Fibroblast of skin of right biceps (primary cell): ENCODE measurements at places on chromosomes 1 and 21.

DNA sequence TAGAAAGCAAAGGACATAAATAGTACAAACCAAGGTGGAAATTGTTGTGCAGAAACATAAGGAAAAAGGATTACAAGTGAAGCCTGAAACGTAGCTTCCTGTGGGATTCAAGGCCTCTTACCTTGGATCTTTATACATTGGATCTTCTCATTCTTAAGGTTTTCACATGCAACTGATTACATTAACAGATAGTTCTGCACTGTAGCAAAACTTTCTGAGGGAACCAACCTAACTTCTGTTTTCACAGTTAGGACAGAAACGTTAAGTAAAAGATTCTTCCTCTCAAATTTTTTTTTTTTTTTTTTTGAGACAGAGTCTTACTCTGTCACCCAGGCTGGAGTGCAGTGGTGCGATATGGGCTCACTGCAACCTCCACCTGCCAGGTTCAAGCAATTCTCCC, 7.8 kb upstream of the TM2D1 start:
- no peak for DNase-seq

DNA sequence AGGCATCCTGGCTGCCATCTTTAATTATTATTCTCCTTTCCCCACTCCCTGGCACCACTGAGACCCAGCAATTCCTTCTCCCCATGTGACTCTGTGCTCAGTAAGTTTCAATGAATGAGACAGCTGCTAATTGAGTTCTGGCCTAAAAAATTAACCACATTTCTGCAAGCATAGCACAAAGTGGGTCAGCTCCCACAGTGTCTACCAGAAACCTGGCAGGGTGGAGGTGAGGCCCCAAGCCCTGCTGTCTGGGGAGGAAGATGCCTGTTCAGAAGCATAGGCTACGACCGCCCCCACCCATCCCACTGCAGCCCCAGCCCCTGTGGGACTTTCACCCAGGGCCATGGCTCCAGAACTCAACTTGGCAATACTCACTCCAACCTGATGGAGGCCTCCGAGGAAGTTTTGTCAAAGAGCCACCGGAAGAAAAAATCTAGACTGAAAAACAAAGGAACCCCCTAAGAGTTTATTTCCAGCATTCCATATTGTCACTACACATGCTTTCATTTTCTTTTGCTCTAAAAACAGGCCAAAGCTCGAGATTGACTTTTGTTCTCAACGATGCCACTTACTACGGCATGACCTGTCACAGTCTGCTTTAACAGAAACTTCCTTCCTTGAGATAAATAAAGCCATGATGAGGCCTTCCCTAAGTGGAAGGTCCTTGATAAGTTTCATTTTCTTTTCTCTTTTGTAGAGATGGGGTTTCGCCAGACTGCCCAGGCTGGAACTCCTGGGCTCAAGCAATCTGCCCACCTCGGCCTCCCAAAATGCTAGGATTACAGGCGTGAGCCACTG, 26.5 kb downstream of the TMEM63A start:
- no peak for DNase-seq

- peak; percentile 66 for DNase-seq
Observed at GRCh38 chr21:16046656-16047330, 317.0 kb downstream of the USP25 start.

- no peak for DNase-seq
Observed at GRCh38 chr1:89043940-89044339, 21.1 kb downstream of the GBP1 start.

DNA sequence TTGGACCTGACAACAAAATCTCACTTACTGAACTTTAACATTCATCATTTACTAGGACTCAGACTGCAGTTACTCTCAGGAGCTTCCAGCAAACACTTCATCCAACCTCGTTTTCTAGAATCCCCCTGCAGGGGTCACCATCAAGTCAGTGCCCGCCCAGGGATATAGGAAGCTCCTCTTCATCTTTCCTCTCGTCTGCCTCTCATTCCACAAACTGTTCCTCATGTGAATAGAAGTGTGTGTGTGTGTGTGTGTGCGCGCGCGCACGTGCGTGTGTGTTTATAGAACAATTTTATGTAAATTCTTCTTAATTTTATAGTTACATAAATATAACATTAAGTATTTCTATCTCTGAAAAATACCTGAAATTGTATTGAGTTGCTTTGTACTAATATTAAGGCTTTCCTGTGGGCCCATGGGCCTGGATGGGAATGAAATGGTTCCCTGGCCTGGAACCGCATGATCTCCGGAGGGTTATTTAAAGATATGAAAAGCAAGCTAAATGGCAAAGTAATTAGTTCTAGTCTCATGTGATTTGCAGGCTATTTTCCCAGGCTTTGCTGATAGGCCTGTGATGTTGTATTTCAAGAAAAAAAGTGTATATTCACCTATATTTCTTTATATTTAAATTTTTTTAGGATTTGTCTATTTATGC, 21.7 kb upstream of the ABCD3 start:
- peak; percentile 12 for DNase-seq

- no peak for DNase-seq
Observed at GRCh38 chr1:161307892-161308638, 1.7 kb downstream of the MPZ start.

- DNase-seq, result no peak
Observed at GRCh38 chr1:165342587-165342986, 13.9 kb downstream of the LMX1A start.

GRCh38 chr1:116557323-116557878, 13.4 kb downstream of the CD58 start:
- no peak for DNase-seq

DNA sequence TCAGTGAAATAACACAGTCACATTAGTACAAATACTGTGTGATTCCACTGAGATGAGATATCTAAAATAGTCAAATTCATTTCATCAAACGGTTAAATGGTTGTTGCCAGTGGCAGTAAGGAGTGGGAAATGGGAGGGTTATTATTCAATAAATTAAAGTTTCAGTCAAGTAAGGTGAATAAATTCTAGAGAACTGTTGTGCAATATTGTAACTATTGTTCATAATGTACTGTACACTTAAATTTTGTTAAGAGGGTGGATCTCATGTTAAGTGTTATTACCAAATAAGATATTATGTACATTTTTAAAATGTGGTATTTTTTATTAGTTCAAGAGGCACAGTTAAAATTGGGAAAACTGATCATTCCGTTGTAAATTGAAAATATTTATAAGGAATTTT, 463.3 kb upstream of the BRINP3 start:
- DNase-seq, result no peak

- peak; percentile 52 for DNase-seq
Observed at GRCh38 chr1:24586970-24587820, 31.3 kb downstream of the NCMAP start.

GRCh38 chr1:35243691-35244090, 24.8 kb upstream of the ZMYM4 start:
- no peak for DNase-seq

DNA sequence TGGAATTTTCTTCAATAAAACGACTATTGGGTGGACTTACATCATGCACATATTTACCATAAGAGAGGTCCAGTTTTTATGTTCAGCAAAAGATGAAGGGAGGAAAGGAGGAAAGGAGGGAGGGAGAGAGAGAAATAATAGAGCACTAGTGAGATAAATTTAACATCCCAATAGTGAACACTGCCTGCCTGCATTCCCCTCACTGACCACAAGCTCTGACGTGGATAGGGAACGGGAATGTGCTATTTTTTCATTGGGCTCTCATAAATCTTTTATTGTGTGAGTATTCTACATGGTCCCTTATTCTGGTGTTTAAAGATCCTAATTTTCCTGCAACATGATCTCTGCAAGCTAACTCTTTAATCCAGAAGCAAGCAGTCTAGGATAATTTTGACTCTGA, 82.1 kb downstream of the TTC3 start:
- DNase-seq, result peak; percentile 41

GRCh38 chr1:17630048-17630830, 90.7 kb downstream of the ARHGEF10L start:
- DNase-seq, result no peak

DNA sequence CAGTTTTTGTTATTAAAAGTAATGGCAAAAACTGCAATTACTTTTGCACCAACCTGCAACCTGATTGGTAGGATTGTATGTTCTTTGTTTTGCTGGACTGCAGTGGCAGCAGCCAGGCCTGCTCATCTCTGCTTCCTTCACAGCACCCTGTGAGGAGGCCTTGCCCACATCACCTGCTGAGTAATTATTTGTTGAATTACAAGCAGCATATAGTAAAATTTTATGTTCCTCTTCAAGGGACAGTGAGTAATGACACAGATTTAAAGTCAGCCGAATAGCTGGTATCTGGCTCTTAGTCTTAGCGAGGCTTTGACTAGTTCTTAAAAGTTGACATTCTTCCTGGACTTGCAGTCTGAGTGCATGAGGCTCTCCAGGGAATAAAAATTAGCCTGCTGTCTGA, 435.1 kb downstream of the PRDM2 start:
- no peak for DNase-seq

DNA sequence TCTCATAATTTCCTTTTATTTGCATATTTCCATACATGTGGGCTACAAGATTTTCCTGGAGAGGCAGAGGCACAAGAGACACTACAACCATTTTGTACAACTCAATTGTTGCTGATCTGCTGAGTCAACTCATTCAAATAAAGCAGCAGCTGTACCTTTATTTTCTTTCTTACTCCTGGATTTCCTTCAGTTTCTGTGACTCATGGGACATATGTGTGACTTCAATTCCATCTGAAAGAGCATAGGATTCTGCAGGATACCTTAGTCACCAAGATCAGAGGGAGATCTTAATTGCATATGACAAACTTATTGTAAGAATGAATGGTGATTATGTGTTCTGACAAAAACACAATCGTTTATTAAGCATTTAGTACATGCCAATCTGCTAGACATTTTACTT, 2219.4 kb downstream of the NCAM2 start:
- no peak for DNase-seq

GRCh38 chr1:203667616-203668015, 41.0 kb downstream of the ATP2B4 start:
- peak; percentile 28 for DNase-seq

- DNase-seq, result no peak
Observed at GRCh38 chr1:5099558-5099957, 445.1 kb downstream of the AJAP1 start.

- DNase-seq, result no peak
Observed at GRCh38 chr1:33001282-33001681, 35.4 kb downstream of the AK2 start.

DNA sequence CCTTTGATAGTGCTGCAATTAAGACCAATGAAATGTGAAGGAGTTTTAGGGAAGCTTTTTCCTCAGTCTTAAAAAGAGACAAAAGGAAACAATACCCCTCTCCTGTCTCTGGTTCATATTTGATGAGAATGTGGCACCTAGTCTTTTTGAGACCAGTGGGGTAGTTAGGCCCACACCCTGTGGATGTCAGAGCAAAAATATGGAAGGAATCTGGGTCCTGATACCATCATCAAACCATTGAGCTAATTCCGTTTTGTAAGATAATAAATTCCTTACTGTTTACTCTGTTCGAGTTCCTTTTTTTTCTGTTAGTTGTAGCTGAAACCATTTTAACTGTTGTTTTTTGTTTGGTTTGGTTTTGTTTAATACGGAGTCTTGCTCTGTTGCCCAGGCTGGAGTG, 33.3 kb downstream of the PTPRC start:
- DNase-seq, result peak; percentile 90

DNA sequence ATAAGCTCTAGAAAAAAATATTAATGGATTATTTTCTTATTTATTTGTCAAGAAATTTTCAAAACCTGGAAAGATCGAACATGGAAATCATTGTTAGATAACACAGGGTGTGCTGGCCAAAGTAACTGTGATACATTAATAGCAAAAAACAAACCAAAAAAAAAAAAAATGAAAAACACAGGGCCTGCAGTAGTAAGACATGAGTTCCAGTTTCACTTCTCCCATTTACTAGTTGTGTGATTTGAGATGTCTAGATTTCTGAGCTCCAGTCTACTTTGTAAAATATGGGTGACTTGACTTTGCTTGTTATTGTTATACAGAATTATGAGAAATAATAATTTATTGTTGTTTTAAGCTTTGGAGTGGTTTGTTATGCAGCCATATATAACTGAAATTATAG, 13.6 kb downstream of the FAM177B start:
- no peak for DNase-seq

DNA sequence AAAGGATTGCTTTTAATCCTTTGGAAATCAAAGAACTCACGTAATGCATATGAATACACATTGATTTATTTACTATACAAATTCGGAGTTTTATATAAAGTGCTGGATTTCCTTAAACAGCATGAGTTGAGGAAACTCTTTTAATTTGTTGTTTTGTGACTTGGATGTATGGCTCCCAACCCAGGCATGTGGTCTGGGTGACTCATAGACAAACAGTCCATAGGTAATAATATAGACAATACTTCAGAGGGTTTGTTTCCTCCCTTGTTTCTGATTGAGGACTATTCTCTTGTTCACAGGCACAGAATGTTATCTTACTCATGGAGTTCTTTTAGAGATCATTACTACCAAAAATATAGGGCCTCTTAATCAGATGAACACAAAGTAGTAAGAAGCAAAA, 43.8 kb downstream of the XPR1 start:
- DNase-seq, result peak; percentile 18

DNA sequence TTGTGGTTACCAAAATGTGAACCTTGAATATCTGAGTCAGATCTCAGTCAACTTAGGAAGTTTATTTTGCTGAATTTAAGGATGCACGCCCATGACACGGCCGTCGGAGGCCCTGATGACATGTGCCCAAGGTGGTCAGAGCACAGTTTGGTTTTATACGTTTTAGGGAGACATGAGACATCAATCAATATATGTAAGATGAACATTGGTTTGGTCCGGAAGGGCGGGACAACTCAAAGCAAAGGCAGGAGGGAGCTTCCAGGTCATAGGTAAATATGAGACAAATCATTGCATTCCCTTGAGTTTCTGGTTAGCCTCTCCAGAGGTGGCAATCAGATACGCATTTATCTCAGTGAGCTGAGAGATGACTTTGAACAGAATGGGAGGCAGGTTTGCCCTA, 1.0 kb upstream of the PRMT2 start:
- no peak for DNase-seq

GRCh38 chr1:185215911-185216310, 58.9 kb downstream of the SWT1 start:
- DNase-seq, result no peak

GRCh38 chr1:90322186-90322585, 327.3 kb downstream of the ZNF326 start:
- no peak for DNase-seq

GRCh38 chr1:34851431-34852105, 8.0 kb downstream of the SMIM12 start:
- no peak for DNase-seq

DNA sequence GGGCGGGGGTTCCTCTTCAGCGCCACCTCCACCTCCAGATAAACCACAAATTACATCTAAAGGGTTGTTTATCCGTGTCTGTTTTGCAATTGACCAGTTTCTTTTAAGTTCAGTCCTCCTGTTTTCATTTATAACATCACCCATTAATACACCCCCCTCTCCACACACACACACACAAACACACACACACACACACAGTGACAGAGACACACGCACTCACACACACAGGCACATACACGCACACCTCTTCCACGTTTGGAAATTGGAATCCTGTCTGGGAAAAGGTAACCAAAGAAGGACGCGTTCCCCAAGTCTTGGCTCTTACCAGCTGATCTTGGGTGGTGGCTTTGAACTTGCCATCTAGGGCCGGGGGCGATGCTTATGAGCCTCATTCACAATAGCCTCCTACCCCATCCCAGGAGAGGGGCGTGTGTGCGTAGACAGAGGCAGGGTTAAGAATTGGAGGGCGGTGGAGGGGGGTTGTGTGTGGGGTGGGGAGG, 442 bp upstream of the CSMD2 start:
- DNase-seq, result peak; percentile 56
